ENCODE measurements at places on chromosomes 11 and 22.

- DNase-seq: no peak
These were observed 21.1 kb downstream of the CTTN start for GRCh38 chr11:70419307-70420007.

GRCh38 chr22:29224859-29225410, 19.2 kb downstream of the EMID1 start:
- DNase-seq: no peak

DNA sequence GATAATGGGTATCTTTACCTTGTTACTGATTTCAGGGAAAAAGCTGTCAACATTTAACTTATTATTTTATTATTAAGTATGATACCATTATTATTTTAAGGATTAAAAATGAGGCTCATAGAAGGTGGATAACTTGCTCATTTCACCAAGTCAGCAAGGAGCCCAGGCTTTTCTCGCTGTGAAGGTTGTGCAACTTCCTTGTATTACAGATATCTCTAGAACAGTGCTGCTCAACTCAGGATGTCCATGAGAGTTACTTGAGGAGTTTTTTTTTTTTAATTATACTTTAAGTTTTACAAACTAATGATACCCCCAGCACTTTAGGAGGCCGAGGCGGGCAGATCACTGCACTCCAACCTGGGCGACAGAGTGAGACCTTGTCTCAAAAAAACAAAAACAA, 98.2 kb downstream of the INSC start:
- no peak for DNase-seq

GRCh38 chr22:17159504-17159951, 451 bp upstream of the HDHD5 start:
- peak; percentile 52 for DNase-seq

DNA sequence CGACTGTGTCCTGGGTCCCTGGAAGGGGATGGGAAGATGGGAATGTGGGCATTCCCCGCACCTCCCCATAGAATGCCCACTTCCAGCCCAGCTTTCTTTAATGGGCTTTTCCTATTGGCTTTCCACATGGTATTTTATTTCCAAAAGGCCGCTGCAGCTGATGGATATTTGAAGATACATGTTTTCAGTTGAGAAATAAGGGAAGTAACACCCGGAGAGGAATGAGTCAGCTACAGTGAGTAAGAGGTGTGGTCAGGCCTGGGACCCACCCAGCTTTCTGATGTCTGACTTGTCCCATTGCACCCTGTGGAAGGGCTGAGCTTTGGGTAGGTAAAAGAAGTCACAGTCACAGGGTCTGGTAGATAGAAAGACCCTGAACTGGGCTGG, 476.9 kb downstream of the MIAT start:
- no peak for DNase-seq

DNA sequence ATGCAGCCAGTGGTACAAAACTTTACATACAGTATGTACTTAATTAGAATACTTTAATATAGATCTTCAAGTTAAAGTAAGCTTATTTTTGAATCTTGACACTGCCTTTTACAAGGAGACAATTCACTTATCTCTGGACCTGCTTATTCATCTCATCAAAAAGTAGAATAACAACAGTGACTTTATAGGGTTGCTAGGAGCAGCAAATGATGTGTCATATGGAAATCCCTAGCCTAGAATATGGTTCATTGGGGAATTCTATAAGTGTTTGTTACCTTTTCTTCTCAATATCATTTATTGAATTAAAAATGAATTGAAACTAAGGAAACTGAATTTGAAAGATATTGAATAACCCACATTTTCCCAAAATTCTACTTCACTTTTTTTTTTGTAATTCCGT, 45.0 kb upstream of the FIBIN start:
- no peak for DNase-seq

GRCh38 chr11:32829680-32830412, at the start of gene PRRG4:
Gene PRRG4, plus strand, starts transcription at chr11:32829927. Its CDS starts 603 bp downstream, at chr11:32830530.
- DNase-seq: peak; percentile 35

GRCh38 chr11:23278121-23278520, 417.8 kb upstream of the CCDC179 start:
- DNase-seq: no peak

- DNase-seq: no peak
These were observed 75.9 kb downstream of the CADM1 start for GRCh38 chr11:115428306-115428705.

DNA sequence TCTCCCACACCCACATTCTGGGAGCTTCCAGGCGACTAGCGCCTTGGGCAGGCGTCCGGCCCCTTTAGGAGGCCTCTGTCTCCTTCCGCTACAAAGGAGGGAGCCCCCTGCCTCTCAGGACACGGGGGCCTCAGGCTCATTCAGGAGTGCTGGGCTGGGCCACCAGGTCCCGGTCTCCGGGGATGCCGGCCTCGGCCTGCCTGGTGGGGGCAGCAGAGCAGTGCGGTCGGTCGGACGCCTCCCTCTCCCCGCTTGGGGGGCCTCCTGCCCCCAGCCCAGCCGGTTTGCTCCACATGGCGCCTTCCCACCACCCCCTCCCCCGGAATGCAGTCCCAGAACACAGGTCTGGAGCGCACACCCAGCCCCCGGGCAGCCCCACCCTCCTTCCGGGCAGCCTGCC, 21.9 kb downstream of the MRPL23 start:
- DNase-seq: no peak

DNA sequence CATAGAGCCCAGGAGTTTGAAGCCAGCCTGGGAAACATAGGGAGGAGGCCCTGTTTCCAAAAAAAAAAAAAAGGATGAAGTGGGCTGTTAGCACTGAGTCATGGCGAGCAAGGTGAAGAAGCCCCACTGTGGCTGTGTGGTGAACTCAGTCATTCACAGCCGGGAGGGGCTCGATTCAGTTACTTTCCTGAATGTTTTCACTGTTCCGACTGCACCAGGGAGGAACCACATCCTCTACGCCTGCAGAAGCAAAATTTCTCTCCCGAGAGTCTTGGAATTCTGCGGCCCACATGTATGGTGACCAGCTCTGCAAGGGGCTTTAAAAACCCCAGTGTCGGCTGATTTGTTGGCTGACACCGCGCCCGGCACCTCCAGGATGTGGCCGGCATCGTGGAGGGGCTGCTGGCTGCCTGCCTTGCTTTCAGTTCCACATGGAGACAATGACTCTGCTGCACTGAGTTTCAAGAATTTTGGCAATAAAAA, 27.8 kb upstream of the GRAMD4 start:
- DNase-seq: no peak

DNA sequence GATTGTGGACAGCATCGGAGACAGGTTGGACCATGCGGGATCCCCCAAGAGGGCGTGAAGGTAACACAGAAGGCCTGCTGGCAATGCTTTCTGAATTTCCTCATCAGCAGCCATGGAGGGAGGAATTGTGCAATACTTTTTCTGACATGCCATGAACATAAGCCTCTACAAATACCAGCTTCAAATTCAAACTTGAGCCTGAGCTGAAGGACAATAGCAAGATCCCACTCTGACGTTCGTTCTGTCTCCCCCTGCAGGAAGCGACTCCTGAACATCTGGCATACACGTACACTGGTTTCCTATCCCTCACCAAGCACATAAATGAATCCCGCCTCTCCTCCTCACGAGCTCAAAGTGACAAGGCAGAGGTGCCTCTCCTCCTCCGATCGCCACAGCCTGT, 312.2 kb downstream of the BRD1 start:
- no peak for DNase-seq

DNA sequence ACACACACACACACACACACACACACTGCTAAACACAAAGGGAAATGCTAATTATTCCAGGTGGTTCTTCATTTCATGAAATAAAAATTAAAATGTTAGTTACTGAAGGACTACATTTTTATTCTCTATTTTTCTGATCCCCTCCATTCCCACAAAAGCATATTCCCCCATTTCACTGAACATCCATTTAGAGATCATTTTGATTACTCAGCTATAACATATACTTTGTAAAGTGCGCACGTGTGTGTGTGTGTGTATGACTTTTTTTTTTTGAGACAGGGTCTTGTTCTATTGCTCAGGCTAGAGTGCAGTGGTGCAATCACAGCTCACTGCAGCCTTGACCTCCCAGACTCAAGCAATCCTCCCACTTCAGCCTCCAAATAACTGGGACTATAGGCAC, 42.6 kb downstream of the SLC35F2 start:
- DNase-seq: no peak

DNA sequence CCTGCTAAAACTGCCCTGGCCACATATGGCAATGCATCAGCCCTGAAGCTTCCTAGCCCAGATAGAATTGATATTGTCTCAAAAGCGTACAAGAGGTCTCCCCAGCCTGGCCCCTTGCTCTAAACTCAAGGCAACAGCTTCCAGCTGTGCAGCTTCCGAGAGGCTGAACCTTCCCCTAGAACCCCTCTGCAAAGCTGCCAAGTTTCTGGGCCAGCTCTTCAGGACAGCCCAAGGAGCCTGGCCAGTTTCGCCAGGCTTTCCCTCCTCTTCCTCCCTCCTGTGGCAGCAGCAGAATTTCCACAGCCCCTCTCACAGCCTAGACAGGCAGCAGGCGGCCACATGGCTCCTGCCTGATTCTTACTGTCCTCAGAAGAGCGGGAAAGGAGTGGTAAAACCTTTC, 34.5 kb downstream of the NUMA1 start:
- DNase-seq: no peak

DNA sequence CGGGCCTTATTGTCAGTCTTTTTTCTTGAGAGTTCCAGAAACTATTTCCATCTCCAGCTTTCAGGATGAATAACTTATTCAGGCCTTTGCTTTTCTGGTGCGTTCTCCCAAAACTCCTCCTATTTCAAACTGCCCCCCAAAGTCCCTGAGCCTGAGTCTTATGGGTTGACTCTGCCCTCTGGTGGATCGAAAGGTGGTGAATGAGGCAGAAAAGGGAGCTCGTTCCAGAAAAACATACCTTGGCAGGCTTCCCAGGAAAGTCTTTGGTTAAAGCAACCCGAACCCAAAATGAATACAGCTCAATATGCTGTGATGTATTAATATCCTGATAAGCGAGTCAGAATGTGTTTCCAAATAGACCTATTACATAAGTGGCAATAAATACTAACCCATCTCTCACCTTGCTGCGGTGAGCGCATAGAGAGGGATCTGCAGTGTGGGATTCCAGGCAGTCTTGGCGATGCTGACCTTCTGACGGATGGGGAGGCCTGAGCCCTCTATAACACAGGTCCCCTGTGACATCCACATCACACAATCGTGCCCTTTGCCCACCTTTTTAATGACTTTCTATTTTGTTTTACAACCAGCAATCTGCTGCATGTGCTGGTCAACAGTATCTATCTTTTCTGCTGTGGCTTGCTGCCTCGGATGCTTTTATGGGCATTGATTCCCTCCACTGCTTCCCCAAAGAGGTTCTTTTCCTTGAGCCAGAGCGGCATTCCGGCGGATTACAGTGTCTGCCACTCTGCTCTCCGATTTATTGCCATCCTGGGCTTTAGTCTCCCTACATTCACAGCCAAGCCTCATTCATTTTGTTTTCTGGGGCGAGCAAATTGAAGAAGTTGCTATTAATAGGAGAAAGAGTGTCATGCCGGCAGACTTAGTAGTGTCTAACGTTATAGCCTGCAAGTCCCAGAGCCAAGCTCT, 756.8 kb downstream of the NTM start:
- DNase-seq: peak; percentile 22

- DNase-seq: no peak
These were observed 5.9 kb downstream of the TPCN2 start for GRCh38 chr11:69054397-69055211.

DNA sequence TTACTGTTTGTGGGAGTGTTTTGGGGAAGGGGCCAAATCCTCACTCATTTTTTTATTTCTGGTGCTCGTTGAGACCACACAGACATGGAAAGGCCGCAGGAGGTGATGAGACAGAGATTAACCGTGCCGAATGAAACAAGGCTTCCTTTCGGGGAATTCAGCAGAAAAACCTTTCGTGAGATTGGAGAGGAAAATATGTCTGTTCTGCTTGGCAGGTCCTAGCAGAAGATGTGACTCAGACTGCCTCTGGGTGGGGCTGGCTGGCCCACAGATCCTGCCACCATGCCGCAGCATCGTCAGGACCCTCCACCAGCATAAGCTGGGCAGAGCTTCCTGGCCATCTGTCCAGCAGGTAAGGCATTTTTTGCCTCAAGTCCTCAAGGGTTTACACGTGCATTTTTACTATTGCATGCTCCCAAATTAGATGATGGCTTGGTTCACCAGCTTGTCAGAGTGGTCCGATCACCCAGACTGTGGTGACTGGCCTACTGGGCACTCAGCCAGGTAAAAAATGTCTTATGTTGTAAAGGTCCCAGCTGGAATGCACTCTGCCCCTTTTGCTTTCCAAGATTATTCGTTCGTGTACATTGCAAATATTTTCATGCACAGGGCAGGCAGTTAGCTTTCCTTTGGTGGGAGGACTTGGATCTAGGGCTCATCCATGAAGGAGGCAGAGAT, 1.5 kb downstream of the DDB2 start:
- DNase-seq: peak; percentile 51

DNA sequence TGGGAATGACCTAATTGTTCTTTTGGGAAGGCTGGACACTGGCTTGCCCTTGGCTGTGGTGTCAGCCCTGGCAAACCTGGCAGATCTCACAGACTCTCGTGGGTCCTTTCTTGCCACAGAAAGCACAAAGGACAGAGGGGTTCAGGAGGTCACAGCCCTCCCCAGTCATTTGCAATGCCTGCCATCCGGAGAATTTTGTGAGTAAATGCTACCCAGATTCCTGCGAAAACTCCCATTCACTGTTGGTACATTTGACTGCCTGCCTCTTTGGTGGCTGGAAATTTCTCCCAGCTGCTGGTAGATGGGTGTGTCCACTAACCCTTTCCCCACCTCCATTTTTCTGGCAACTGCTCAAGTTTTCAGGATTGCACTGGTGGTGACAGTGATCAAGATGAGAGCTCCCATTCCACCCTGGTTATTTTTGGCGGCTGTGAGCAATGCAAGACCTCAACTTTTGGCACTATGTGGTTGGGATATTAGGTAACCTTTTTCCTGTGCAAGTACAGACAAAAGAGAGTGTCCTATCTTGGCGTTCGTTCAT, 155.7 kb downstream of the NAV2 start:
- no peak for DNase-seq
